ENCODE measurements at places on chromosomes 2 and 18.

DNA sequence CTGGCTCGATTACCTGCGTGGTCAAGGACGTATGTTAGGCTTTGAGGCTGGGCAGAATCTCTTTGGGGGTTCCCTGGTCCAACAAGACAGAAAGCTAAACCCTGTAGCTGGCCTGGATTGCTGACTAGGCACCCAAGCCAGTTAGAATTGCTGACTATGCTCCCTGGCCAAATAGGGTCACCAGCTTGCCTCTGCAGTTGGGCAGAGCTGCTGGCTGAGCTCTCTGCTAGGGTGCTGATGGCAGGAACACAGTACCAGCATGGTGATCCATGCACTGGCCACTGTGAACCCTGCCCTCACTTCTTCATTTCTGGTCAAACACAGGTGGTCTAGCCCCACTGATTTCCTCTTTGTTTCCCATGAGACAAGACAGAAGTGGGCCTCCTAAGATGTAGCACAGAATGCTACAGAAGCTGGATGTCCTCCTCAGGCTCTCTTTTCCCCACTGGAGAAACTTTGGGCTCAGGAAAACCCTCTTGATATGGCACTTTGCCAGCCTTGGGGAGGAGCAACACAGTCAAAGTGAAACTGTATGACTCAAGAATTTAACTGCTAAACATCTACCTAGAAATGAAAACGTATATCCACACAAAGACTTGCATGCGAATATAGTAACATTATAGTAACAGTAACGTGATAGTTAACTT, 20.8 kb downstream of the SP140L start:
- DNase-seq, result no peak

GRCh38 chr2:158735822-158736580, 59.1 kb upstream of the DAPL1 start:
- DNase-seq, result no peak

DNA sequence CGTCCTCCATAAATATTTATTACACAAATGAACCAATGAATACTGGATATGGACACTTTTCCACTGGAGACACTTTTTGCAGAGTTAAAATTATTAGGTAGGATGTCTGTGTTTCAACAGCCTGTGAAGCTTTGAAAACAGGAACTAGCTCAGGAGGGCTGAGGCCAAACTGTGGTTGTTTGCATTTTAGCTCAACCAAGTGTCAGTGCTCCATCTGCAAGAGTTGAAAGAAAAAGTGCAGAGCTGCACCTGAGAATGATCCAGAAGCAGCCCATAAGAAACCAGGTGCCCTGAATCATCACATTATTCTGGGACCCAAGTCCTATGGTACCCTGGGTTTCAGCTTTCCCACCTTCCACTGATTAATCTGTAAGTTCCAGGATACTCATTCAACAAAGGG, 180.4 kb downstream of the TRIB2 start:
- DNase-seq, result no peak

GRCh38 chr2:201872591-201872990, 66.3 kb downstream of the CDK15 start:
- DNase-seq, result no peak

DNA sequence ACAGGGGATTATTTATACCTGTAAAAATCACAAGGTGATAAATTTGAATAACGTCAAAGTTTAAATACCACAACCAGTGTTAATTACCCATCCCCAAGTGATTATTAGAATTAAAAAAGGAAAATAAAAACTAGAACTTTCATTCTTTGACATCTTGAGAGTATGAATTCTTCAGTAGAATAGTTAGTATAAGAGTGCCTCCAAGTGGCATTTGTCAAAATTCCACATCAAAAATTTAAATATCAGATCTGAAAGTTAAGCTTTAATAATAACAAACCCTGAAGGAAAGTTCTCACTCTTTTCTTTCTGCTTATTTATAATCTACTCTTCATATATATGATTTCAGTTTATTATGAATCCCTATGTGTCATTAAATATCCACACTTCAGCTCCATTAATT, 273.7 kb upstream of the KYNU start:
- DNase-seq, result no peak

DNA sequence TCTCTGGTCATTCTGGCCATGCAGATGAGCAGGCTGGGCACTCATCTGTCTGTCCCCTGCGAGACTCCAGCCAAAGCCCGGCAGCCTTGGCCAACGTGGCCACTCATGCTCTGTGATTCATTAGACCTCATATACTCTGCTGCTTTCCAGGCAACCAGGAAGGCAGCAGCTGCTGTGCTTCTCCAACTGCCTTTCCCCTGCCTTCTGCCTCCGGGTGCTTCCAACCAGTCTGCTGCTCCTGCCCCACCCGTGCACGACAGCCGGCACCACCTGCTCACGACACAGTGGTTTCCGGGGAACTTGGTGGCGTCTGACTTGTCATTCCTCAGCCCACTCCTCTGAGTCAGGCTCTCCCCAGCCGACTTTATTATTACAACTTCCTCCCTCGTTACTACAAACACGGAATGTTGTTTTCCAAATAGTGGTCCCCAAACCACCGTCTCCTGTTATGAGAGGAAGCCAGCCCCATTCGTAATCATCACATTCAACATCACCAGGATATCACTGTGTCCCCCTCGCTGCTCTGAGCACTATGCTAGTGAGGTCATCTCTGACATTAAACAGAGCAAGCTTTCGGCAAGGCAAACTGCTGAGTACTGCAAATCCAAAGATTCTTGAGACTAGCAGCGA, 392.4 kb downstream of the ALK start:
- DNase-seq, result no peak

All from CD4-positive, alpha-beta T cell treated with Interleukin-15 for 1 hour (primary cell).